ENCODE measurements at places on chromosomes 3 and 15. TPM values are rescaled to one million over a fixed set of nuclear protein-coding genes. Genes with fewer than 3 reads are reported as not detected.

- no peak for DNase-seq
Observed at GRCh38 chr3:45066109-45066801, 40.2 kb downstream of the CLEC3B start.

- no peak for DNase-seq
Observed at GRCh38 chr15:67578020-67578600, 35.6 kb downstream of the MAP2K5 start.

Gene TMEM212
- polyA plus RNA-seq: 0.30 TPM

DNA sequence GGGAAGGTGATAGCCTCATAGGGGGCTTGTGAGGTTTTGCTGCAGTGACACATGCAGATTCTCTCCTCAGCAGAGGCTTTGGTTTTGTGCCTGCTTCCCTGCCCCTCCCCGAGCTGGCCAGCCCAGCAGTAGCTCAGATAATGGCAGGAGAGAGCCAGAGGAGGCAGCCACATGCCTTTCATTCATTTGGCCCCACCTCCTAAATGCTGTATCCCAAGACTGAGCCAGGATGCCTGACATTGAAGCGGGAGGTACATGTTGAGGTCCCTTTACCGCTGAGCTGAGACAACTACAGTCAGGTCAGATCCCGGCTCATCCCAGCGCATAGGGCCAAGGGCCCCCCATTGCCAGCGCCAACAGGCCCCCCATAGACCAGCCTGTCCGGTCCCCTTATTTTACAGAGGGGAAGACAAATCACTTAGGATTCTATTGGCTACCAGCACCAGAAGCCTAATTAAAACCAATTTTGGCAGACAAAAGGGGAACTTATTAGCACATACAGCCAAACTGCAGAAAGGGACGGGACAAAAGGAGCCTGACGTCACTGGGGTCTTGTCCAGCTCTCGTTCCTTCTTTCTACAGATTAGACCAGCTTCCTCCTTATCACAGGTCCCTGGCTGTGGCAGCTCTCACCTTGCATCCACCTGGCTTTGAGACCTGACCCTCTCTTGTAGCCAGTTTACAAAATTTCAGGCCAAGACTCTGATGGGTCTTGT, 12.1 kb upstream of the POLG start:
- no peak for DNase-seq

- no peak for DNase-seq
Observed at GRCh38 chr15:37594417-37594816, 340.0 kb upstream of the TMCO5A start.

DNA sequence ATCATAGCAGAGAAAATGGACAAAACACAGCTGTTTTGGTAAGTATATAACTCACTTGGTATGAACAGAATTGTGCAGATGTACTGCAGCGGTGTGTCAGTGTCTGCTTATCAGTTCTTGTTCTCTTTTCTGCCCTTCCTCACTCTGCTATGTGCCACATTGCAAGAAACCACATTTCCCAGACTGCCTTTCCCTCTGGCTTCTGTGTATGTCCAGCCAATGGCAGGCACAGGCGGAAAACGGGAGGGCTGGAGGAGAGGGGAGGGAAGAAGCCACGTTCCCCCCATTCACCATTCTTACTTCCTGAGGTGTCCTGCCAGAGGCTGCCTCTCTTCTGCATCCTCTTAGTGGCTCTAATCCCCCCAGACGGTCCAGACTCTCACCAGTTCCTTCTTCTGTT, 15.4 kb downstream of the HHLA2 start:
- no peak for DNase-seq

Gene SNTN
- polyA plus RNA-seq: not detected

GRCh38 chr3:138461246-138461645, 26.8 kb downstream of the ESYT3 start:
- DNase-seq: no peak

Gene GOLGA8J
- polyA plus RNA-seq: 1.8 TPM
